ENCODE measurements at places on chromosomes 16 and 17.

DNA sequence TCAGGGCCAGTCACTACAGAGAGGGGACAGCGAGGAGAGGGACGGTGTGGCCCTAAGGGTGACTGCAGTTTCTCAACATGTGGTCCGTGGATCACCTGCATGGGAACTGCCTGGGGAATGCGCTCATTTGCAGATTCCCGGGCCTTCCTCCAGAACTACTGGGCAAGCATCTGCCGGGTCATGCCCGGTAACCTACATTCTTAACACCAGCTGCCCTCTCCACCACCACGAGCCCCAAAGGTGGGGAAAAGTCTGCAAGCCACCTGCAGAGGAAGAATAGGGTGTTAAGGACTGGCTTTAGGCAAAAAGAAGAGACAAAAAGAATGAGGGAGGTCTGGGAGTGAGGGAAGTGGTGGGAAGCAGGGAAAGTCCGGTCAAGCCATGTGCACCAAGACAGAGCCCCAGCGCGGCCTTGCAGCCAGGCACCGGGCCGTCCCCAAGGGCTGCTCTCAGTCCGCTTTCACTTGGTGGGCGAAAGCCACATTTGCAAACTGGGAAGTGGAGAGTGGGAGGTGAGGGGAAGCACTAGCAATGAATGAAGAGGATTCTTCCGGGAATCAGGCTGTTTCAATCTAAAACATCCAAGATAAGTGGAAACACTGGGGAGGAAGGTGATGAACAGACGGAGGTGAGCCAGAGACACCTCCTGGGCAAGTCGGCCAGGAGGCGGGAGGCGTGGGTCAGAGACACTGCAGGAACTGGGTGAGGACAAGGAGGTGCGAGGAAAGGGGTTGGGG lies 70.3 kb downstream of the N4BP1 start:
- DNase-seq = no peak

DNA sequence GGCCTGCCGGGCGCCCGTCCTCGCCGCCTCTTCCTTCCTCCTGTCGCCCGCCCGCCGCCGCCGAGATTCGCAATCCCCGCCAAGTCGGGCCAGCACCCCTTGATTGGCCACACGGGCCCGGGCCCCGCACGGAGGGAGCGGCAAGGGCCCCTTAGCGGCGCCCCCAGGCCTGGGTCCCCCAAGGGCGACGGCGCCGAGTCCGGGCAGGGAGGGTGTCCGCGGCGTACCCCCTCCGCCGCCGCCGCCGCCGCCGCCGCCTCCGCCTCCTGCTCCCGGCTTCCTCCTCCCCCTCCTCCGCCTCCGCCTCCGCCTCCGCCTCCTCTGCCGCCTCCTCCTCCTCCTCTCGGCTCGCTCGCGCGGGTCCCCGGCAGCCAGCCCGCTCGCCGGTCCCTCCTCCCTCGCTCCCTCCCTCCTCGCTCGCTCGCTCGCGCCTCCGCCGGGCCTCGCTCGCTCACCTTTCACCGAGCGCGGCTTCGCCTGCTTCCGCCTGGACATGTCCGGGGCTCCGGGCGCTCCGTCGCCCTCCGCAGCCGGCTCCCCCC lies 561 bp downstream of the ZNF423 start:
- peak; percentile 61 for DNase-seq

- no peak for DNase-seq
These were observed 27.6 kb upstream of the C1QTNF8 start for GRCh38 chr16:1123525-1124230.

GRCh38 chr17:14211801-14212200 lies 24.9 kb downstream of the CDRT15 start:
- DNase-seq = no peak

- no peak for DNase-seq
These were observed 19.6 kb downstream of the PIK3R6 start for GRCh38 chr17:8847891-8848290.

DNA sequence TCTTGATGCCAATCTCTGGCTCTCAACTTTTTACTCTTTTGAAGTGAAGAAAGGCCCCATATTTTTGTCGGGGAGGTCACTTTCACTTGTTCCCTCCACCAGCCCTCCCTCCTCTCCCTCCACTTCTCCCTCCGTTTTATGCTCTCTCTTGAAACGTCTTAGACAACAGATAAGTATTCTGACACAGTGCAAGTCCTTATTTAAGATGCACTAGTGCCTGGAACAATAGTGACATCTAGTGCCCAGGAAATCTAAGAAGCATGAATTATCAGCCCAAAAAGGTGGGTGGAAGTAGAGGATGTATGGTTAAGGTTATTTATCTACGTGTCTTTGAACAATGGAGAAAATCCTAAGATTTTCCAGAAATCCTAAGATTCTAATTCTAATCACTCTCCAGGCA lies 17.9 kb downstream of the PSME3IP1 start:
- DNase-seq = no peak

GRCh38 chr16:13977177-13977576 lies 57.2 kb downstream of the ERCC4 start:
- no peak for DNase-seq

DNA sequence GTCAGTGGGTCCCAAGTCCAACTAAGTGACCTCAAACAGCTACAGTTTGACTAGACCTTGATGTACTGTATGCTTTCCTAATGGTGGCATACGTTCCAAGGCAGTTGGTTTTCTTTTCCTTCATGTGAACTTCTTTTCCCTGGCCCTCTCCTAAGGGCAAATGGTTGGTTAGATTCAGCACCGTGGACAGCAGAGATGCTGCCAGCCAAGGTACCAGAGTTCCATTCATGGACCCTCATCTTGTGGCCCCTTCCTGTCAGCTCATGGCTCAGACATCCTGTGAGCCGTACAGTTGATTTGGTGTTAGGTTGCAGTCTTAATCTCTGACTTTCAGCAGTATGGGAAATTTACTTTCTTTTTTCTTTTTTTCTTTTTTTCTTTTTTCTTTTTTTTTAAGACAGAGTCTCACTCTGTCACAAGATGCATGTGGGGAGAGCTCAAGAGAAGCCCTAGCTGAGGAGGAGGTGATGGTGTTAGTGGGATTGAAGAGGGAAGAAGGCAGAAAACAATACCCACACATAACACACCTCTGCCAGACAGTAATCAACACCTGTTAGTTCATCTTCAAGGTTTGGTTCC lies 122.4 kb downstream of the USP31 start:
- DNase-seq = no peak

GRCh38 chr17:45298546-45299285 lies 18.1 kb downstream of the MAP3K14 start:
- DNase-seq = no peak

DNA sequence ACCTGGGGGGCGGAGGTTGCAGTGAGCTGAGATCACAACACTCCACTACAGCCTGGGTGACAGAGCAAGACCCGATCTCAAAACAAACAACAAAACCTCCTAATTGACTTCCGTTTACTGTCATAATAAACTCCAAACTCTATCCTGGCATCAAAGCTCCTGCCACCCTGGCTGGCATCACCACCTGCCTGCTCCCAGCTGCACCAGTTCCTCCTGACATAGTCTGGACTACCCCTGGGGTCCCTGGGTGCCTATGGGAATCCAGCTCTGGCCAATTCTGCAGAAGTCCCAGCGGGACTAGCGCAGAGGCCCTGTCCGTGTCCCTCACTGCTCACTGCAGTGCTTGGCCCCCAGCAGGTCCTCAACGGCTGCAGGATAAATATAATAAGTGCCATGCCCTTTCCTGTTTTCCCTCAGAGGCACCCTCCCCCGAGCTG lies 723 bp downstream of the NTHL1 start:
- DNase-seq = no peak

DNA sequence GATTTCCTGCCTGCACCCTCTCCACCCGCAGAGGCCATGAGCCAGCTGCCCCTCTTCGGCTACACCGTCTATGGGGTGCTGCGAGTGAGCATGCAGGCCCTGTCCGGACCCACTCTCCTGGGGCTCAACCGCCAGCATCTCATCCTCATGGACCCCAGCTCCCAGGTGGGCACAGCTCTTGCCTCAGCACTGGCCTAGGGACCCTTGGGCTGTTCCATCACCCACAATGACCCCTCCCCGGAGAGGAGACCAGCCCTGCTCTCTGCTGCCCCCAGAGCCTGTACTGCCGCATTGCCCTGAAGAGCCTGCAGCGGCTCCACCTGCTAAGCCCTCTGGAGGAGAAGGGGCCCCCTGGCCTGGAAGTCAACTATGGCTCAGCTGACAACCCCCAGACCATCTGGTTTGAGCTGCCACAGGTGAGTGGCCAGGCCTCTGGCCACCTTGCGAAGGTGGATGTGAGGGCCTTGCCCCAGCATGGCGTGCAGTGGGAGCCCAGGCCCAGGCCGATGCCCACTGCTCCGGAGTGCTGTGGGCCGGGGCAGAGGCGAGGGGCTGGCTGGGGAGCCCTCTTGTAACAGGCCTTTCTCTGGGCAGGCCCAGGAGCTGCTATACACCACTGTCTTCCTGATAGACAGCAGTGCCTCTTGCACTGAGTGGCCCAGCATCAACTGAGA lies 7.3 kb upstream of the SMIM5 start:
- peak; percentile 12 for DNase-seq

DNA sequence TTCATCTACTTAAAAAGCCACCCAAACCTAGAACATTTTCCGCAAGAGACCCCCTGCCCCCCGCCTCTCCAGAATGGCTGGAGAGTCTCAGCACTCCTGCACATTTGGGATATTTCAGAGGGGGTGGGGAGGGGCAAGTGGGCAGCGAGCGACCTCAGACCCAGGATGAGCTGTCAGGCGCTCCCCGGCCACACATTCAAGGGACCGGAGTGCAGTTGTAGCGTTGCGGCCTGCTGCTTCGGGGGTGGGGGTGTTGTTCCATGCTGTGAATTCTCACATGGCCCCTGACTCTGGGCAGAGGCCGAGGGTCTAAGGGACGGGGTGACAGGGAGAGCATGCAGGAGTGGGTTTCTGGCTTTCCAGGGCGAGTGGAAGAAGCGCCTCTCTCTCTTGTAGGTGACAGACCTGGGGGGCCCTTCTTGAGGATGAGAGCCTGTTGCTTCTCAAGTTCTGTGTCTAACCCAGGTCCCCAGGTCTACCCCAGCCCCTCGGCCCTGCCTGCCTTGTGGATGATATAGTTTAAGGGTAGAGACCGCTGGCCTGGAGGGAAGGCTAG lies 231.2 kb downstream of the SEC14L1 start:
- no peak for DNase-seq

DNA sequence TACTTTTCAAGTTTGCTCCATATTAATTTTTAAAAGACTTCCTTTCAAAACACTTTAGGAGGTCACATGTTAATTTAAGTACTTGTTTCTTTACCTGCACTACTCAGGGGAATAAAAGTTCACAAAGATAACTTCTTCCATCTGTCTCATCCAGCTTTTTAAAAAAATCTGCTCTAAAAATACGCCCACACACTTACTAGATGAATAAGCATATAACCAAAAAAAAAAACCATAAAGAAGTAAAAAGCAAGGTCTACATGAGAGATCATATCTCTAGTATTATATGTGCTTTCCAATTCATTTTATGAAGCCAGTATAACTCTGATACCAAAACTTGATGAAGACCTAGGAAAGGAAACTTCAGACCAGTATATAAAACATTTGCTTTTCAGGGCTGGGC lies 17.2 kb downstream of the SKAP1 start:
- no peak for DNase-seq

GRCh38 chr17:21061971-21062526 lies 19.2 kb upstream of the USP22 start:
- DNase-seq = no peak

- DNase-seq = no peak
These were observed 268.3 kb downstream of the ABCC12 start for GRCh38 chr16:47887496-47887895.

- peak; percentile 40 for DNase-seq
These were observed 6.4 kb downstream of the ZNF764 start for GRCh38 chr16:30551781-30552180.

GRCh38 chr16:85061566-85061965 lies 34.0 kb downstream of the KIAA0513 start:
- DNase-seq = no peak

- peak; percentile 57 for DNase-seq
These were observed 2.0 kb upstream of the ZACN start for GRCh38 chr17:76076765-76077583.

DNA sequence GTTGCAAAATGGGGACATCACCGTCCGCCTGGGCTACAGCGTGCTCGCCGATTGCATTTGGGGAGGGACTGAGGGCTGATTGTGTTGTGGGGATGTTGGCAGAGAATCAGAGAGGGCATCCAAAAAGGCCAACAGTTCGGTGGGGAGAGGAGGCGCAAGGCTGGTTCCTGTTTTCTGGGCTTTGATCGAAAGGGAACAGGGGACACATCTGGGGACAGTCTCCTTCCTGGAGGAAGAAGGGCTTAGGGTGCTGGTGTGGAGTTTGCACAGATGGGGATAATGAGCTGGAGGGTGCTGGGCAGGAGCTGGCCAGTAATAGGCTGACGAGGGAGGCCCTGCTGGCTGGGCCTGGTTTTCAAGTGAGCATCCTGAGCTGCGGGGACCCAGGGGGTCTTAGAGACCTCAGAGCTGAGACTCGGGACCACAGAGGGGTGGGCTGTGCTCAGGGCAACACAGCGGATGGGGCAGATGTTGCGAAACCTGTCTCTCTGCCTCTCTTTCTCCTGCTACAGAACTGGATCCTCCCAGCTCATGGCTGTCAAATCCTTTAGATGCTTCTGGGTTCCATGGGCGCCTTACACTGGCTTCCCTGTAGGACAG lies 288.7 kb downstream of the SEC14L1 start:
- no peak for DNase-seq

DNA sequence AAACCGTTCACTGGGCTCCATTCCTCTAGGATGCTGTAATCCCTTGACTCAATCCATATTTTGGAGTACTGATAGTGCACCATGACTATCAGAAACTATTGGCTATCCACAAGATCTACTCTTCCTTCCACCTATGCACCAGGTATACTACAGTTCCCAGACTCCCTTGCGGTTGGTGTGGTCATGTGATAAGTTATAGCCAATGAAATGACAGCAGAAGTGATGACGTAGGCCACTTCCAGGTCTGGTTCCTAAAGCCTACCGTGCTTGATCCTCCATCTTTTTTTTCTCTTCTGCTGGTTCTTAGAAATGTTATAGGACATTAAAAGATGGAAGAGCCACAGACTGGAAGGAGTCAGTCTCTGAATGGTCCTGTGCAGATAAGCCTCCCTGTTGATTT lies 278.8 kb upstream of the C16orf82 start:
- DNase-seq = no peak

GRCh38 chr17:32520104-32520701 lies 33.4 kb downstream of the CDK5R1 start:
- DNase-seq = peak; percentile 61

DNA sequence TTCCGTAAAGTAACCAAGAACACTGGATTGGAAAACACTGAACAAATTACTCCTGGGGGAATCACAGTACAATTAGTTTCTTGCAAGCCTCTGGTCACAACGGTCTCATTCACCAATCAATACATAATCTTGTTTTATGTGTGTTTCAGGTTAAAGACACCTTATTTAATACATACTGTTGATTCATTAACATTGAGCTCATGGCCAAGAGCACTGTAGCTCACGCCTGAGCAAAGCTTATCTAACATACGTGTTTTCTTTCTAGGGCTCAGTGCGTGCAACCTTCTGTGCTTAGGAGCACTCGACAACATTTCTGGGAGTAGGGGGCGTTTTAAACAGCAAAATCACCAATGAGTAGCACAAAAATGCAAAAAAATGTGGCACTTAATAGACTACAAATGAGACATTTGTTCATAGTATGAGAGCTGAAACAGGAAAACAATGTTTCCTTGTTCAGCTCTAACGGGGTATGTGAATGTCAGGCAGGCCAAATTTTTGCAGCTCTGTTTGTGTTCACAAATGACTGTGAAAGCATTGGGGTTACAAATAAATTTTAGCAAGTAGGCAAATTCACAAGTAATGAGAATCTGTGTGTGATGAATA lies 206.2 kb downstream of the CNTNAP4 start:
- DNase-seq = no peak

- no peak for DNase-seq
These were observed 171.7 kb downstream of the ABCC12 start for GRCh38 chr16:47983999-47984580.
